Kidney glomerular epithelial cell (primary cell): ENCODE measurements at places on chromosomes 5 and 9.

- DNase-seq: no peak
These were observed 212.3 kb upstream of the DAPK1 start for GRCh38 chr9:87285183-87285850.

DNA sequence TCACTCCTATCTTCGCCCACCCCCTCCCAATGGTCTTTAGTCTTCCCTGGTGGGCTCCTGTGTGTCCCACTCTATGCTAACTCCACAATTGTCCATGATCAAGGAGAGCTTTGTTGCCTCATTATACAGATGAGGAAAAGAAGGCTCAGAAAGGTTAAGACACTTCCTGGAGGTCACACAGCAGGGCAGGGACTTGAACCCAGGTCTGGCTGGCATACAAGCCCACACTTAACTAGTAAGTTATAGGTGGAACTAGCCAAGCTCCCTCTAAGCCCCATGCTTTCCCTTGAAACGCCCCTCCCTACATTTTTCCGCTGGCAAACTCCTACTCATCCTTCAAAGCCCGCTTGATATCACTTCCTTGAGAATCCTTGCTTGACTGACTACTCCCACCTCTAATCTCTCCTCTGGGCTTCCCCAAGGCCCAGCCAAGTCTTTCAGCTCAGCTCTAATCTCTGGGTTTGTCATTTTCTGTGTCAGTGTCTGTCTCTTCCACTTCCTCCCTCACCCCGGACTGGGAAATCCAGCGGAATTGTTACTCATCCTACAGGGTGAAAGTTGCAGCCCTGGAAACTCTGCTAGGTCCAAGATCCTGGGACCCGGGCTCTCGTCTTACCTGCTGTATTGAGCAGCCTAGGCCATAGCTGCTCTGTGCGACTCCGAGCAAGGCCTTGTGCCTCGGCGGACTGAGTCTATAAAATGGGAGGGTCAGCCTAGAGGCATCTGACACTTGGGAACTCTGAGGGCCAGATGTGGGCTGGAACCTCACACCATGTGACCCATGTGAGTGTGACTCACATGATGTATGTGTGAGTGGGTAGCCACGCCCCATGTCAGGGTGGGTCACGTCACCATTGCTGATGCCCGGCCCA lies 144.5 kb downstream of the GAPVD1 start:
- DNase-seq: no peak

DNA sequence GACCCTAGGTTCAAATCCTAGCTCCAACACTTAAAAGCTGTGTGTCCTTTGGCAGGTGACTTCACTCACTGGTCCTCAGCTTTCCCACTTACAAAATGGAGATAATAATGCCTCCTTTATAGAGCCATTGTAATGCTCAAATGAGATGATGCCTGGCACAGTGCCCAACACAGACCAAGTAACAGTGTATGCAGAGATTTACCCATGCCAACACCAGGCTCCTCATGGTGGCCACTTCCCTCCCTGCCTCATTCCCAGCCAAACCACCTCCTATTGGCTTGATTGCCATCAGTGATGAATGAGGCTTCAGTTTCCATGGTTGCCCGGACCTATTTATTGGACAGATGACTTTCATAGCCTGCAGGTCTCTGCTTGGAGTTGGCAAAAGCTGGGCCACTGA lies 469.4 kb downstream of the CDK5RAP2 start:
- DNase-seq: no peak

GRCh38 chr5:76971511-76971910 lies 18.7 kb downstream of the CRHBP start:
- DNase-seq: no peak

- peak; percentile 31 for DNase-seq
These were observed 488.0 kb downstream of the PRELID2 start for GRCh38 chr5:145347026-145347616.

- DNase-seq: no peak
These were observed 18.4 kb upstream of the GSN start for GRCh38 chr9:121249563-121249962.

- no peak for DNase-seq
These were observed 14.3 kb downstream of the BRD3OS start for GRCh38 chr9:134039386-134040175.

DNA sequence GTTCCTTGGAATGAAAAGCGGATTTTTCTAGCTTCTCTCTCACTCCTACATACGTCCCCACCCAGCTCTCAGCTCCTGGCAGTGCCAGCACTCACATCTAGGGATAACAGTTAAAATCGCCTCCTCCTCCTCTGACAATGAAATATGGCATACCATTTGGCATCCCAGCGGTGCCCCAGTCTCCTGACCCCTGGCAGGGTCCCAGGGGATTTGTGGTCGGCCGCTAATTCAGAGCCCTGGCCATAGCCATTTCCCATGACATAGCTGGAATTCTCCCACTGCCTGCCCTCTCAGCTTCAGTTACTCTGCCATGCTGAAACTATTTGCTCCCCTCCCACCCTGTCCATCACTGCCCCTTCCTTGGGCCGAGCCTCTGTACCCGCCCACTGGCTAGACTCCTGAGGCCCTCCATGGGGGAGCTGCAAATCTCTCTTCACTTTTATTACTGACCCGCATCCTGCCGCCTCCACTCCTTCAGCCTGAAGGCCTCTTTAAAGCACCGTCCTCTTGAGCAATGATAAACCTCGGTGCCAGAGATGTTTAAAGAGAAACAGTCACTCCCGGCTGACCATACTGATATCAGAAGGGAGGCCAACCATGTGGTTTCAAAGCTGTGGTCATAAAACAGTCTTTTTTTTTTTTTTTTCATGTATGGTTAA lies 139.8 kb downstream of the SLIT3 start:
- DNase-seq: peak; percentile 100

GRCh38 chr5:173290477-173291131 lies 37.6 kb downstream of the STC2 start:
- DNase-seq: no peak

- DNase-seq: no peak
These were observed 59.7 kb downstream of the TENT4A start for GRCh38 chr5:6772886-6773285.

- no peak for DNase-seq
These were observed 130.7 kb downstream of the ADAMTS12 start for GRCh38 chr5:33761139-33761538.

DNA sequence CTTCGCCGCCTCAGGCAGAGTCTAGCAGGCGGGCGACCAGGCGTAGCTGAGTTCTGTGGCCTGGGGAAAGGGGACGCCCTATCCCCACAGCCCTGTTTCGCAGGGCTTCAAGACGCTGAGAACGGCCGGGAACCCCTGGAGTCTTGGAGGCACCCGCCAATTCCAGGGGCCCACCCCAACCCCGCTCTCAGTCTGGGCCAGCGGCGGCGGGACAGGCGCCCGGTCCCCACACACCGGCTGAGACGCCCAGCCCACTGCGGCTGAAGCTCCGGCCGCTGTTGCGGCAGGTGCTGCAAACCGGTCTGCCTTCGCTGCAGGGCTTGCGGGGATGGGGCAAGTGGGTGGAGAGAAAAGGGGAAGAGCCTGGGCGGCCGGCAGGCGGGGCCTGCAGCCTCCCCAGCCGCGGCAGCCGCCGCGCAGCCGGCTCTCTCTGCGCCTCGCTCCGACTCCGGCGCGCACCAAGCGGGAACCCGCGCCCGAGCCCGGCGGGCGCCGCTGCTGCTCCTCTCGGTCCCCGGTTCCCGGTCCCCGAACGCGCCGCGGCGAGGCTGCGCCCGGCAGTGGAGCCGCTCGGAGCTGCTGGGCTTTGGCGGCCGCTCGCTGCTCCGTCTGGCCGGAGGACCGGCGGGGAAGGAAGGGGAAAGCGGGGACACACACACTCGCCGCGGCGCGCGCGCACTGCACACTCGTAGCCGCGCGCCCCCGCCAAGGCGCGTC lies at the start of gene PIP5K1B:
Gene PIP5K1B, plus strand, starts transcription at position 427 of the 717 bp plus-strand sequence. CDS start 117,375 bp downstream, outside the sequence.
- peak; percentile 51 for DNase-seq

DNA sequence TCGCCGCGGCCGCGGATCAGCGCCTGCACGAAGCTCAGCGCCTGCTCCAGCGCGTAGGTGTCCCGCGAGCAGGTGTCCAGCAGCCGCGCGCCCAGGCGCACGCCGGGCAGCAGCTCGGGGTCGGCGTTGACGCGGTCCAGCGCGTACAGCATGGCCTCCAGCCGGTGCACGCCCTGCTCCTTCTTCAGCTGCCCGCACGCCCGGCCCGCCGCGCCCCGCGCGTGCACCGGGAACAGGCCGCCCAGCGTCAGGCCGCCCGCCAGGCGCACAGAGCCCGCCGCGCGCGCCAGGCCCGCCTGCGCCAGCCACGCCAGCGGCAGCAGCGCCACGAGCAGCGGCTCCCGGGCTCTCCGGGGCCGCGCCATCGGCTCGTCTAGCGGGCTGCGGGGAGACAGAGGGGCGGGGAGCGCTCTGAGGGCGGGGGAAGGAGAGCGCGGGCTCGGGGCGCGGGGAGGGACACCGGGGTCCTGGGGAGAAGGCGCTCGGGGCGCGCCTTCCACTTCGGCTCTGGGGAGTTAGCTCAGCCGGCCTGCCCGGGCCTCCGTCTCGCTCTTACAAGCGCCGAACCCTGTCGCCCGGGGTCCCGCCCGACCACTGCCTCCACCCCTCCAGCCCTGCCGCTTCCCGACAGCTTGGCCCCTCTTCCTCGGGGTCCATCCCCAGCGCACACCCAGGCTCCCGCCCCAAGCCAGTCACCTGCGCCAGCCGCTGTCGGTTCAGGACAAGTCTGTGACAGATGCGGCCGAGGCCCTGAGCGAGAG lies at the start of gene GRM6:
Gene GRM6, minus strand, starts transcription at position 741 of the 761 bp plus-strand sequence. Its CDS starts 376 bp downstream, at position 365.
- no peak for DNase-seq

GRCh38 chr5:86463339-86463738 lies 154.4 kb upstream of the COX7C start:
- no peak for DNase-seq

DNA sequence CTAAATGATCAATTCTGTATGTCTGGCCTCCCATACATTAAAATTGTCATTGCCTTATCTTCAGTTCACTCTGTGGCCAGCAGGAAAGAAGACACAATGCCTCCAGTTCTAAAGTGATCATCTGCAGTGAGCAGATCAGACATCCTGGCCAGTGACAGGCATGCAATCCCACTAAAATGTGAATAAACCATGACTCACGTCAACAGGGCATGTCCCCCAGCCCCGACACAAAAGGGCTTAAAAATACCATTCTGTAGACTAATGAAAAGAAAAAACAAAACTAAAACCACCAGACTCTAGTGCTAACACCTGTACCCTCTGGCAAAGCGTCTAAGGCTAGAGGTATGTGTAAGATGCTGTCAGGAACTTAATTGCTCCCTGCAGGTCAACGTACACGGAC lies 38.5 kb downstream of the DDX31 start:
- DNase-seq: peak; percentile 44

DNA sequence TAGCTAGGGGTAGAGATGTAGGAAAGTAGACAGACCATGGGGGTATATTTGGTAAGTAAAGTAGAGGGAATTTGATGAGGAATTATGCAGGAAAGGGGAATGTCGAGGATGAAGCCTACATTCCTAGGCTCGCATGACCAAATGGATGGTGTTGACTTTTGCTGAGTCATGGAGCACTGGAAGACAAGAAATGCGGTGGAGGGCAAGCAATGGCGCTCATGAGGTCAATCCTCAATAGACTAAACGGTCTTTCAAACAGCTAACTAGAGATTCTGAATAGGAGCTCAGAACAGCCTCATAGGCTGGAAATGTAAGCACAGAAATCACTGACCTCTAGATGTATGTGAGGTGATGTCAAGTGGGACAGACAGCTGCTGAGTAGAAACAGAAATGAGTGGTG lies 50.7 kb upstream of the FST start:
- DNase-seq: peak; percentile 3

GRCh38 chr5:88823201-88823600 lies 59.8 kb downstream of the MEF2C start:
- no peak for DNase-seq

DNA sequence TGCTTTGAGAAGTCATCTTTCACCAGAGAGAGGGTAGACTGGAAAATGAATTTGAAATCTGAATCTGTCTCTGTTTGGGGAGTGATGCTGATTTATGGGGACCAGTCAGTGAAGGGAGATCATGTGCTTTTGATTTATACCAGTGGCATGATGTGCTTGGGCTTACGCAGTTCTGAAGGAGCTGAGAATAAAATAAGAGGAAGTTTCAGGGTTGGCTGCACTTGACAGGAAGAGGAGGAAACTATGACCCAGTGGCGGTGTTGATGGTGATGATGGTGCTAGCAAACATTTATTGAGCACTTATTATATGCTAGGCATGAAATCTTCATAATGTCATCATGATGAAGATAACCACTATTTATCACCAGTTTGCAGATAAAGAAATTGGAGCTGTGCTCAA lies 136.4 kb upstream of the GLRA1 start:
- no peak for DNase-seq

- no peak for DNase-seq
These were observed 2.0 kb downstream of the ISL1 start for GRCh38 chr5:51385216-51385615.

- DNase-seq: no peak
These were observed 29.4 kb downstream of the ZCCHC7 start for GRCh38 chr9:37149666-37150308.

- DNase-seq: no peak
These were observed 5.5 kb downstream of the PTGER4 start for GRCh38 chr5:40685193-40685592.

DNA sequence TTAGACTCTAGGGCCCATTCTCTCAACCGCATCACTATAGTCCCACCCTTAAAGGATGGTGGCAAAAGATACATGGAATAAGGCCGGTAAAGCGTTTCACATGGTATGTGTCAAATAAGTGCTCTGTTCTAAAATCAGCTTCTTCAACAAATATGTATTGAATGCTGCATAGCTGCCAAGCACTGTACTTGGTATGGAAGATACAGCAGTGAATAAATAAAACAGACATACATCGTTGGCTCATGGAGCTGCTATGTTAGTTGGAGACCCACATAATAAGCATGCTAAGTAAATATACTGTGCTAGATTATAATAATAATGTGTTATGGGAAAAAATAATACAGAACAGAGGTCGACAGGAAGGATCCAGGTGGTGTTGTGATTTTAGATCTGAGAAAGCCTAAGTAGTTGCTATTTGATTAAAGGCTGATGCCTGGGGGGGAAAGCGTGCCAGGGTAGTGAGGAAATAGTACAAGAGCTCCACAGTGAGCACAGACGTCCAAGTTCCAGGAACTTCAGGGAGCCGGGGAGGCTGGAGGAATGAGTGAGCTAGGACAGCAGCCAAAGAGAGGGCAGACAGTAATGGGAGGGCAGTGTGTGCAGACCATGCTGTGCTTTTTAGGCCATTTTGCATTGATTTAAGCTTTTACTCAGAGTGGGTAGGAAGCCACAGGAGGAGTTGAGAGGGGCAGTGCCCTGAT lies 93.7 kb downstream of the JAKMIP2 start:
- DNase-seq: no peak

- DNase-seq: no peak
These were observed 20.6 kb downstream of the ELL2 start for GRCh38 chr5:95940758-95941682.
